ENCODE measurements at places on chromosomes 7 and 10.

DNA sequence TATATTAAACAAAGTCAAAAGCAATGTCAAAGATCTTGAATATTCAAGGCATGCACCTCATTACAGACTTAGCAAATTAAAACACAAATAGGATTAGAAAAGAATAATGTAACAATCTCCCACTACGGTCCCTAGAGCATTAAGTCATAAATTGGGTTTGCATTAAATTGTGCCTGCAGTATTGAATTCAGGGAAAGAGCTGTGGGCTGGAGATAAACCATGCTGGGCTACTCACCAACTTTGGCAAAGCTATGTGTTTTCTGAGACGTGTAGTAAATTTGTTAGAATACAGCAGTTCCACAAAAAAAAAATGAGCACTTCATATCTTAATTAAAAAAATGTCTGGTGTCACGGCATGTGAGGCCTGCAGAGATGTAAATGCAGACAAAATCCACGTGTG is 241.6 kb downstream of the SNX10 start:
- no peak for DNase-seq

- no peak for DNase-seq
Measured at GRCh38 chr7:15828881-15829280, 142.4 kb upstream of the MEOX2 start.

GRCh38 chr7:24349339-24349738 is 65.3 kb downstream of the NPY start:
- DNase-seq, result no peak

DNA sequence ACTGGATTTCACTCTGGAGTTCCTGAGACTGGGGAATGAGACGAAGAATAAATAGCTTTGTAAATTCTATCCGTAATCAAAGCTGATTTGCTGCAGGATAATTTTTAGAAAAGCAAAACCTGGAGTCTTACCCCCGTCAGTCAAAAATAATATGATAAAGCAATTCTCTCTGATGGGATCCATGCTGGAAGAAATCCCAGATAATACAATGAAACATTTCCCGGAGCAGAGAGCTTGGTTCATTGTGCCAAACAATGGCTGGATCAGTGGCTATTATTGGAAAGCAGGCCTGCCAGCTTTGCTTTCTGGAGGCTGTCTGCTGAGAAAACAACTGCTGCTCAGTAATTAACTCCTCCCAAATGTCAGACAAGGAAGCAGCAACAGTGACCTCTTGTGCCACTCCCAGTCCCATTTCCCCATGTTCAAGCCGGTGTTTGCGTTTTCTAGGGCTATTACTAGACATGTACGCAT is 609.4 kb upstream of the PCDH15 start:
- DNase-seq, result no peak

- no peak for DNase-seq
Measured at GRCh38 chr7:82690929-82691328, 247.4 kb upstream of the CACNA2D1 start.

- DNase-seq, result no peak
Measured at GRCh38 chr10:127349737-127350136, 153.3 kb upstream of the INSYN2A start.

- DNase-seq, result no peak
Measured at GRCh38 chr10:117503244-117504205, 39.0 kb upstream of the EMX2 start.

DNA sequence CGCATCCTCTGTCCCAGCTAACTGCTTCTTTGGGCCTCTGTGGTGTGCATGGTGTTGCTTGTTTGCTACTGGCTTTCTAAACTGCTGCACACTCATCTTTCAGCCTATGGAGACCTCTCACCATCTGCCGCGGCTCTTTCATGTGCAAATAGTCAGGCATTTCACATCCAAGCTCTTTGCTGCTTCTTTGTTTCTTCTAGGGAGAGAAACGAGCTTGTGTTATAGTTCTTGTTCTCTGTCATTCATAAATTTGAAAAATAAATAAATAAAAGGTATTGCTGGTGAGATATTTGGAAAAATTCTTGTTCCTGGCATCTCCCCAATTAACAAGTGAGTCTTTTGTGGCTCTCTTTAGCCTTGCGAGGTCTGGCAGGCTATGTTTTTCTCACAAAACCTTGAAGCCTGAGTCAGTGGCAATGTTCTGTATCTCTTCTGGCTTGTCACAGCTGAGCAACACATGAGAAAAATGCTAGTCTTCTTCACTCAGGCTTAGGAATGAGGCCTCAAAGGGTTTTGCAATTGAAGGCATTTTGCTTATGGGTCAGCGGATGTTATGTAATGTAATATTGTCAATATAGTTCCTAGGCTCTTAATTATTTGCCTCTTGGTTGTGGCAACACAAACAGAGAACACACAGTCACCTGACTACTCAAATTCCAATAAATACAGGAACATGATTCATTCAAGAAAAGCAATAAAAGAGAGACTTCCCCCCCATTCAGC is 274.0 kb downstream of the FRMD4A start:
- DNase-seq, result no peak

Data from GOT3 (cell line).